ENCODE measurements at places on chromosomes 6 and 20. TPM values are rescaled to one million over a fixed set of nuclear protein-coding genes. Genes with fewer than 3 reads are reported as not detected.

DNA sequence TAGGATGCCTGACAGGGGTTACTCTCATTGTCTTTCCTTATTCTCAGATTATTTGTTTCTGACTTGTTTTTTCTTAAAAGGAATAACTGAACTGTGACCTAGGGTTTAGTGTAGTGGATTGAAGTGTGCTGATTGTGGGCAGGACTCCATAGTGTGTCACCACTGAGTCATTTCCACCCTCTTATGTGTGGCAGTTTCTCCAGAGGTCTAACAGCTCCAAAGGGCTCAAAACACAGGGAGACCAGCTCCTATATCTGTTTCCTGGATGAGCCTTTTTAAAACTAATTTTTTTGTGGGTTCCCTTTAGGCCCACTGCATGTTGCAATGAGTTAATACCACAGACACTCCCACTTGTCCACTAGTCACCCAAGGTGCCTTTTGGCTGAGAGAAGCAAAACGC is 951.1 kb upstream of the ADGRB3 start:
- H3K27ac ChIP-seq: no peak overlapping the region
- no peak for DNase-seq
- H3K4me1 ChIP-seq: no peaks in the 10 kb centered on the region
- no peaks in the 10 kb centered on the region for H3K36me3 ChIP-seq

KCNB1 gene
- total RNA-seq: 0.08 TPM

IMPG1 gene
- total RNA-seq: not detected

GRCh38 chr6:28215425-28215824 is 9.7 kb upstream of the ZSCAN9 start:
- H3K27ac ChIP-seq: no peak overlapping the region
- no peak for DNase-seq

DNA sequence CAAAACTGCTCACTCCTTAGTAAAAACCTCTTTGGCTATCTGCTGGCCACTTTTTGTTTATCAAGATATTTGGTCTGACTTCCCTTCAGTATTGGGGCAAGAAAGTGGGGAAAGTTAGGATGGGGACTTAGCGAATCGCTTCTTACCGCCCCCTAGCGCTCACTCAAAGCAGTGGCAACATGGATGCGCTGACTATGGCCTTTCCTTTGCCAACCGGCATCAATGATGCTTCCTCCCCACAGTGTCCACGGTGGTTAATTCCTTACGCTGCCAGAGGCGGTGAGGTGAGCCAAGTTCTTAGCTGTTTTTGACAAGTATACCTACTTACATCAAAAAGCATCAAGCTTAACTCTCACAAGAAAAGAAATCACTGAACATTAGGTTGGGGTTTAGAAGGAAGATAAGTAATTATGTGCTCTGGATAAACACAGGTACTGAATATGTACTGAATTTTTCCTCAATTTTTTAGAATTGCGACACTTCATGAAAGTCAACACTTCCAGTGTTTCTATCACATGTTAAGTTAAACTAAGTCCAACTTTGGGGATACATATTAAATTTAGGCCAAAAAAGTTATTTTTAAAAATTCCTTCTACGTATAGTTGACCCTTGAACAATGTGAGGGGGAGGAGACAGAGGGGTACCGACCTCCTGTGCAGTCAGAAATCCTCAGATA is 86.7 kb downstream of the GMDS start:
- peaks cover 48% of the 10 kb centered on the region for H3K4me1 ChIP-seq
- DNase-seq: no peak
- no peaks in the 10 kb centered on the region for H3K36me3 ChIP-seq
- H3K27ac ChIP-seq: no peak overlapping the region

CCM2L gene
- total RNA-seq: not detected

DNA sequence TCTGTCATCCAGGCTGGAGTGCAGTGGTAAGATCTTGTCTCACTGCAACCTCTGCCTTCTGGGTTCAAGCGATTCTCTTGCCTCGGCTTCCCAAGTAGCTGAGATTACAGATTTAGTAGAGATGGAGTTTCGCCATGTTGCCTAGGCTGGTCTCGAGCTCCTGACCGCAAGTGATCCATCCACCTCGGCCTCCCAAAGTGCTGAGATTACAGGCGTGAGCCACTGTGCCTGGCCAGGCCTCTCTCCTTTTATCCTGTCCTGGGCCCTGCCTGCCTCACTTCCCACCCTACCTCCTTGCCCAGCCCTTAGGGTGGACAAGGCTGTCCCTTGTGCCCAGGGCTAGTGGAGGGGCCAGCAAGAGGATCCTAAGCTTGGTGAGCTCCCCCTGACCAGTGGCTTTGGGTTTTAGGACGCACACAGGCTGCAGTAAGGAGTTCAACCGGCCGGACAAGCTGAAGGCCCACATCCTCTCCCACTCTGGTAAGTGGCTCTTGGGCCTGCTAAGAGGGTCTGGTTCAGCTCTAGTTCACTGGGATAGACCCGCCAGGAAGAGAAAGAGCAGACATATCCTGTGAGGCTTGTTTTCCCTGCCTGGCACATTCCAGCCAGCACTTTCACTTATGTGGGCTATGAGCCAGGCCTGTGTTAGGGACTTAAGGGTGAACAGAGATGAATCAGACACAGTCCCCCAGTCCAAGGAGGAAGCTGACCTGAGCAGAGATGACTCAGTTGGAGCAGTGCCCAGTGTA is 21.9 kb upstream of the CHMP4B start:
- H3K4me3 ChIP-seq: no peak overlapping the region
- no peak overlapping the region for H3K27ac ChIP-seq
- H3K36me3 ChIP-seq: no peaks in the 10 kb centered on the region
- DNase-seq: no peak
- peaks cover 25% of the 10 kb centered on the region for H3K4me1 ChIP-seq

- H3K4me1 ChIP-seq: no peaks in the 10 kb centered on the region
- H3K27ac ChIP-seq: no peak overlapping the region
- peaks cover 19% of the 10 kb centered on the region for H3K27me3 ChIP-seq
- H3K36me3 ChIP-seq: no peaks in the 10 kb centered on the region
- no peak overlapping the region for H3K4me3 ChIP-seq
Measured at GRCh38 chr20:17488916-17489600, 42.1 kb downstream of the BFSP1 start.

GRCh38 chr6:21523652-21524051 is 69.9 kb upstream of the SOX4 start:
- H3K4me3 ChIP-seq: no peak overlapping the region
- H3K27ac ChIP-seq: no peak overlapping the region
- H3K4me1 ChIP-seq: no peaks in the 10 kb centered on the region
- H3K27me3 ChIP-seq: peaks cover 2% of the 10 kb centered on the region

- H3K4me1 ChIP-seq: peaks cover 4% of the 10 kb centered on the region
- DNase-seq: no peak
Measured at GRCh38 chr20:50050660-50051308, 62.2 kb downstream of the UBE2V1 start.

CEP43 gene
- total RNA-seq: 18.8 TPM

CCDC170 gene
- total RNA-seq: 0.15 TPM

GRCh38 chr6:157184202-157185015 is 138.9 kb downstream of the TMEM242 start:
- H3K27ac ChIP-seq: peak overlapping the region; percentile 64
- peaks cover 25% of the 10 kb centered on the region for H3K4me1 ChIP-seq
- no peak overlapping the region for H3K4me3 ChIP-seq
- no peaks in the 10 kb centered on the region for H3K27me3 ChIP-seq

- H3K36me3 ChIP-seq: peaks cover 9% of the 10 kb centered on the region
- no peak for DNase-seq
- H3K4me1 ChIP-seq: peaks cover 13% of the 10 kb centered on the region
- H3K27me3 ChIP-seq: no peaks in the 10 kb centered on the region
- H3K27ac ChIP-seq: no peak overlapping the region
Measured at GRCh38 chr6:106252687-106253086, 72.9 kb downstream of the ATG5 start.
